ENCODE measurements at places on chromosomes 6 and 20.
A peak's percentile ranks its signal among the peaks of the same experiment; 100 is the strongest.

DNA sequence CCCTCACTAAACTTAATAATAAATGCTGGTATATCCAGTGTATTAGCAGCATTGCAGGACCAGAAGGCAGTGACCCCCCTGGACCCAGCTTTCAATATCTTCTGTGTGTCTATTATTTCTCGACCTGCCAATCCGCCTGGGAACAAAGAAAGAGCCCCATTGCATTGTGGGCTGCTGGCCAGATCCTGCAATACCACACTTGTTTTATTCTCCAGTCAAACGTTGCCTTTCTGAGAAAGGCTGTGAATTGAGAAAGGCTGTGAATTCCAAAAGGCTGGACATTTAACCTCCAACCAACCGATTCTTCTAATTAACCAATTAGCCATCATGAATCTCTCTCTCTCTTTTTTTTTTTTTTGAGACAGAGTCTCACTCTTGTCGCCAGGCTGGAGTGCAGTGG lies 1.5 kb upstream of the MTO1 start:
- no peak for DNase-seq

DNA sequence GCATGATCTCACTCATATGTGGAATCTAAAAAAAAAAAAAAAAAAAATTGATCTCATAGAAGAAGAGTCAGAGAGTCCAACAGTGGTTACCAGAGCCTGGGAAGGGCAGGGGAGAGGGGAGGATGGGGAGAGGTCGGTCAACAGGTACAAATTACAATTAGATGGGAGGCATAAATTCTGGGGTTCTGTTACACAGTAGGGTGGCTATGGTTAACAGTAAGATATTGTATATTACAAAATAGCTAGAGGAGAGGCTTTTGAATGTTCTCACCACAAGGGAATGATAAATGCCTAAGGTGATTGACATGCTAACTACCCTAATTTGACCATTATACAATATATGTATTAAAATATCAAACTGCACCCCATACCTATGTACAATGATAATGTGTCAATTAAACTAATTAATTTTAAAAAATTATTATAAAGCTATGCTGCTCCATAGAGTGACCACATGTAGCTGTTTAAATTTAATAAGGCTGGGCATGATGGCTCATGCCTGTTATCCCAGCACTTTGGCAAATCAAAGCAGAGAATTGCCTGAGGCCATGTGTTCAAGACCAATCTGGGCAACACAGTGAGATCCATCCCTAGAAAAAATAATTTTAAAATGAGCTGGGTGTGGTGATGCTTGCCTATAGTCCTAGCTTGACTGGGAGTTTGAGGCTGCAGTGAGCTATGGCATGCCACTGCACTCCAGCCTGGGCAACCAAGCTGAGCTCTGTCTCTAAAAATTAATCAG lies 70.9 kb downstream of the SNX5 start:
- no peak for DNase-seq

GRCh38 chr20:51607170-51607569 lies 64.7 kb upstream of the NFATC2 start:
- no peak for DNase-seq

- no peak for DNase-seq
Measured at GRCh38 chr20:10671919-10672623, 1.7 kb downstream of the JAG1 start.

GRCh38 chr6:127518191-127518709 lies 885 bp downstream of the MTCL3 start:
- peak; percentile 30 for DNase-seq

DNA sequence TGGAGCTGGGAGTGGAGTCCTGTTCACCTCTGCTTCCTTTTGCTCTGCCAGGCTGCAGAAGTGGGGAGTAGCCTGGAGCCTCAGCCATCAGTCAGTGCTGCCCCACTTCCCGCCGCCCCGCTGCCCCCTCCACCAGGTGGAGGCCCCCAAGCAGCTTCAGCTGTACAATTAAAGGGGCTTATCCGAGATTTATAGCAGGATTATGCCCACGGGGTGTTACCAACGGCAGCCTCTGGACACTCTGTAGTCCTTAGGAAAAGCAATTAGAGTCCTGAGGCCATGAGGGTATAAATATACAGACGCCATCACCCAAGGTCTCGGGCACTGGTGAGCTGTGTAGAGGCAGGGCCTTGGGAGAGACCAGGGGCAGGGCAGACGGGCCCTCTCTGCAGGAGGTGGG lies 55.4 kb downstream of the GRM4 start:
- DNase-seq: no peak

DNA sequence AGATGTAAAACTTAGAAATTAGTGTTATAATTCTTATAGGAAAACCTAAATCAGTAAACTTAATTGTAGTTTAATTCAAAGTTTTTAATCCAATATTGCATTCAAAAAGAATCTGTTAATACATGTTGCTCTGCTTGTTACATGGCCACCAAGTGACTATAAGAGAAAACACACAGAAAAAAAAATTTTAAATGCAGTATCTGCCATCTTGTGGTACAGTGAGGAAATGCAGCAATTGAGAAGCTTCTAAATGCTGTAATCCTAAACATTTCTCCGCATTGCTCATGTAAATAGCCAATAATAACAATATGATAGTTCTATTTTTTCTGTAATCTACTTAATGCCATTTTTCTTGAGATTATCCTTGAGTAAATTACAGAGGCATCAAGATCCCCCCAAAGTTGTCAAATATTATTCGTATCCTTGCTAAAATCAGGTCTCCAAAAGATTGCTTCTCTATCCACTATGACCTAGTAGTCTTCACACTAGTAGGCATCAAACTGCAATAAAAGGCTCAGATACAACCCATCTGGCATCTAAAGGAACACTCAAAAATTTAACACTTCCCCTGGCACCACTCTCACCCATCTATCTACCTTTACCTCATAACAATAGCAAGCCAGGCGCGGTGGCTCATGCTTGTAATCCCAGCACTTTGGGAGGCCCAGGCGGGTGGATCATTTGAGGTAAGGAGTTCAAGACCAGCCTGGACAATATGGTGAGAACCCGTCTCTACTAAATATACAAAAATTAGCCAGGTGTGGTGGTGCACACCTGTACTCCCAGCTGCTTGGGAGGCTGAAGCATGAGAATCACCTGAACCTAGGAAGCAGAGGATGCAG lies 34.6 kb downstream of the HDAC2 start:
- peak; percentile 39 for DNase-seq

GRCh38 chr20:49672096-49672664 lies 41.5 kb downstream of the B4GALT5 start:
- no peak for DNase-seq

DNA sequence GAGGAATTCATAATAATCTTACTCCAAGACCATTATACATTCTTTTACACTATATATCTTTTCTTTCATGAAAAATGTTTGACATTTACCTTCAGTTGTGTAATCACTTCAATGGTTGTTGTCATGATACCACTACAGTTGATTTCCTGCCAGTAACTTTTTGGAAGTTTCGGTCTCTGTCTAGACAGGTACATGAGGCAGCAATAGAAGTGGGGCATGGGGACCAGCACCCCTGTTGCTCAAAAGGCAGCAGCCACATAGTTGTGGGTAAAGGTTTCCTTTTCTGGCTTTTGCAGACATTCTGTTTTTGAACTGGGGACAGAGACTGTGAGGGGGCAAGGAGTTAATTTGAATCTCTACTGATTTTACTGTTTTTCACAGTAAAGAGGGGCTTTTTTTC lies 14.1 kb downstream of the SAMD5 start:
- no peak for DNase-seq

- no peak for DNase-seq
Measured at GRCh38 chr20:63402860-63403220, 41.7 kb upstream of the CHRNA4 start.

DNA sequence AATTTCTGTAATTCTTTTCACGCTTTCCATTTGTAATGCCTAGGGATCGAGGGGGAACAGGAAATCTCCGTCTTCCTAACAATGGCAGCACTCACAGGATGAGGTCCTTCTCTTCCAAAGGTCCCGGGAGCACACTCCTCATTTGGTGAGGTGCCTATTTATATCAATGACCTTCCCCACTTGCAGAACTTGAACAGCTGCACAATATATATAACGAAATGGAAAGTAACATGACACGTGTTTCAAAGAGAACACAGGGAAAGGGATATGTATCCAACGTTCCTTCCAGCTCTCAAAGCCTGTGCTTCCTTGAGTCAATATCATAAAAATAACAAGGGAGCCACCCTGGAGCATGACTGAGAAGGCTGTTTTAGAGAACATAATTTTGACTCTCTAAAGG lies 78.6 kb upstream of the RBM24 start:
- no peak for DNase-seq

DNA sequence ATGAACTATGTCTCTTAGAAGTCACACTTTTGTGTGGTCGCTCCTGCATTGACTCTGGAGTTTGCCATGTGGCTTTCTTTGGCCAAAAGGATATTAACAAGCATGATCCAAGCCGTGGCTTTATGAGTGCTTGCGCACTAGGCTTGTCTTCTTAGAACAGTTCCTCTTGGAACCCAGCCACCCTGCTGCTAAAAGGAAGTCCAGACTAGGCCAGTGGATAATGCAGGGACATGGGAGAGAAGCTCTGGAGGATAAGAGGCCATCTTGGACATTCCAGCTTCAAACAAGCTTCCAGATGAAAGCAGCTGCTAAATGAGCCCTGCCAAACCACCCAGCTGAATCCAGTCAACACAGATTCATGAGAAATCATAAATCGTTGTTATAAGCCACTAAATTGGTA lies 346.4 kb downstream of the CDC5L start:
- no peak for DNase-seq

DNA sequence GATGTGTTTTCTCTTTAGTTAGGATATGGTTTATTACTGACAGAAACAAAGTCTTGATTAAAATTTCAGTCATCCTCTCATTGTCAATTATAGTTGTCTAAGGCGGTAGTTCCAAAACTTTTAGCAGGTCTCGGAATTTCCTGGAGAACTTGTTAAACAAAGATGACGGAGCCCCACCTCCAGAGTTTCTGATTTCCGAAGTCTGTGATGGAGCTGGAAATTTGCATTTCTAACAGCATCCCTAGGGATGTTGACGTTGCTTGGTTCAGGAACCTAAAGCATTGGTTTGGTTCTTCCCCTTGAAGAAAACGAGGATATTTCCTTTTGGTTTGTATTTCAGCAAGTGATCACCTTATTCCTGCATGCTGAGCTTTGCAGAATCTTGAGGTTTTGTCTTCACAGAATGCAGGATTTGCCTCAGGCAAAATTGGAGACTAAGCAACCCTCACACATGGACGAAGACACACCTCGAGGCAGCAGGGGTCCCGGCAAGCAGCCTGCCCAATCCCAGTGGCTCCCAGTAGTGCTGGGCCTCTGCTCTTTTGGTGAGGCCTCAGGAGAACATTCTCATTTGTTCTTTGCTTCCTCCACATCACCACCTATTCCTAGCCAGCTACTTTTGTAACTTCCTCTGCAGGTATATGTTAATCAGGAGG lies 187.1 kb upstream of the PHACTR1 start:
- DNase-seq: no peak

DNA sequence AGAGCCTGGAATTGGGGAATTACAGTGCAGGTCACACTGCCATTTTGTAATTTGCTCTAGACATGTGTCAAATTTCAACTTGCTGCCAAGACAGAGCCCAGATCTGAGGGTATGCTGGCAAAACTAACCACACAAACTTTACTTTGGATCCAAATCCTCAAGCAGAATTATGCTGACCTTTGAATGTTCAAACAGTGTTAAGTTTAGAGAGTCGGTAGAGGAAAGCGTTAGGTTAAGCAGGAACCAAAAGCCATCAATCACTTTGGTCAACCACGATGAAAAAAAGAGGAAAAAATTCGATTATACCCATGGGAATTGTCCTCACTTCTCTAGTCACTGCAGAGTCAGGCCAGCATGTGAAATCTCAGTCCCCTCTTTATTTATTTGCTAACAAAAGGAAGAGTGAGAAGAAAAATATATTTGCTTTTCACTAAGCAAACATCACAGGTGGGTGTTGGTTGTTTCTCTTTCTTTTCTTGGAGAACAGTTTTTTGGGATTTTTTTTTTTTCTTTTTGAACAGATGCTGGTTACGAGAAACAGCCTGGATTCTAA lies 105.1 kb upstream of the ADGRF1 start:
- no peak for DNase-seq

DNA sequence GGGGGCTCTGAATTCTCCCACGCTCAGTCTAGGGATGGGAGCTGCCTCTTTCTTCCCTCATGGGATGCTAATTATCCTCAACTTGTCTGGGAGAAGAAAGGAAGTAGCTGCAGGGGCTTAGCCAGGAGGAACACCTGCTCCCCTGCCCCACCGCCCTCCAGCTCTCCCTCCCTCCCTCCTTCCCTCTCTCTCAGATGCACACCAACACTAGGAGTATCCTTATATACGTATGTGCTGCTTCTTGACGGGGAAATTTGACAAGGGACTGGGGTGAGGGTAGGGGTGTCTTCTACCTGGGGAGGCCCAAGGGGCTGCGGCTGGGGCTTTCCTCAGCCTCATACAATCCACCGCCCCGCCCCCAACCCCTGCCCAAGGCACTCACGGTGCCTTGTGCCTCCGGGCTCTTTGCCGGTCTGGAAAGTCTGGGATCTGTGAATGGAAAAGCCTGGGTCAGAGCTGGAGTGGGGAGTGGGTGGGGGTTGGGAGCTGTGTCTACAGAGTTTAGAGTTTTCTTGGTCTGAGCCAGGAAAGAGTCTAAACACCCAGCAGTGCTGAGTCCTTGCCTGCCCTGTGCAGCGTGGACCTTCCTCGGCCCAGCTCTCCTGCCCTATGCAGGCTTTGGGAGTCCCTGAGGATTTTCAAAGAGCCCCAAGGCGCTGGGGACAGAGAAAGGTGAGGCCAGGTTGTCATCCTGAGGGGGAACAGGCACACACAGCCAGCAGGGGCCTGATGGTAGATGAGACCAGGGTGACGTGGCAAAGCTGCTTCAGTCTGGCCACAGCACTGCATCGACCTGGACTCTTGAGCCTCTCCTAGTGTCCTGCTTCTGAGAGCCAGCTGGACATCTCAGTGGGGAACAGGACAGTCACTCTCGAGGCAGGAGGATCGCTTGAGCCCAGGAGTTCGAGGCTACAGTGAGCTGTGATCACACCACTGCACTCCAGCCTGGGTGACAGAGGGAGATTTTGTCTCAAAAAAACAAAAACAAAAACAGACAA lies 29.3 kb upstream of the EMILIN3 start:
- DNase-seq: no peak

DNA sequence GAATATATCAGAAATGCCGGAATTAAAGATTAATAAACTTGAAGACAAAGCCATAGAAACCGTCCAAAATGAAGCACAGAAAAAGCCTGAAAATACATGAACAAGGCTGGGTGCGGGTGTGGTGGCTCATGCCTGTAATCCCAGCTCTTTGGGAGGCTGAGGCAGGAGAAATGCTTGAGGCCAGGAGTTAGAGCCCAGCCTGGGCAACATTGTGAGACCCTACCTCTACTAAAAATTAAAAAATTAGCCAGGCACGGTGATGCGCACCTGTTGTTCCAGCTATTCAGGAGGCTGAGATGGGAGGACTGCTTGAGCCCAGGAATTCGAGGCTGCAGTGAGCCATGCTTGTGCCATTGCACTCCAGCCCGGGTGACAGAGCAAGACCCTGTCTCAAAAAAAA lies 32.9 kb downstream of the REV3L start:
- no peak for DNase-seq

GRCh38 chr20:48619126-48620101 lies 208.4 kb downstream of the PREX1 start:
- no peak for DNase-seq
